ENCODE measurements at places on chromosomes 5 and 9.

- DNase-seq: no peak
Measured at GRCh38 chr9:116471093-116471906, 215.8 kb upstream of the TRIM32 start.

GRCh38 chr5:21071986-21072385, 1084.0 kb upstream of the CDH18 start:
- DNase-seq: no peak

GRCh38 chr5:61768692-61769281, 436.7 kb downstream of the ZSWIM6 start:
- no peak for DNase-seq

- no peak for DNase-seq
Measured at GRCh38 chr5:36135988-36136387, 15.7 kb downstream of the LMBRD2 start.

DNA sequence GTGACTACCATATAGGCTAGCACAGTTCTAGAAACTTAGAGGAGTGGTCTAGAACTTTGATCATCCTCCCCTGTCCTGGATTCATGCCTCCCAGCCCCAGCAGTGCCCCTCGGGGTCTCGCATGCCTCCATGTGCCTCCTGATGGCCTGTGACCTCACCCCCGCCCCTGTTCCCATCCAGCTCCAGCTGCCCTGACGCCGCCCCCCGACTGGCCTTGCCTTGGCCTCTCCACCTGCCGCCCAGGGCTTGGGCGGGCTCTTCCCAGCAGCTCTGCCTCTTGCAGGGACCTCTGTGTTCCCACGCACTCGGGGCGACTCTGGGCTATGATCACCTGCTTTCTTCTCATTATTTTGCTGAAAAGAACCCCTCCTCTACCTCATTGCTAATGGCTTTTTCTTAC, 115.4 kb upstream of the PHYKPL start:
- no peak for DNase-seq

- DNase-seq: no peak
Measured at GRCh38 chr9:113158446-113158845, 7.6 kb downstream of the SLC31A2 start.

DNA sequence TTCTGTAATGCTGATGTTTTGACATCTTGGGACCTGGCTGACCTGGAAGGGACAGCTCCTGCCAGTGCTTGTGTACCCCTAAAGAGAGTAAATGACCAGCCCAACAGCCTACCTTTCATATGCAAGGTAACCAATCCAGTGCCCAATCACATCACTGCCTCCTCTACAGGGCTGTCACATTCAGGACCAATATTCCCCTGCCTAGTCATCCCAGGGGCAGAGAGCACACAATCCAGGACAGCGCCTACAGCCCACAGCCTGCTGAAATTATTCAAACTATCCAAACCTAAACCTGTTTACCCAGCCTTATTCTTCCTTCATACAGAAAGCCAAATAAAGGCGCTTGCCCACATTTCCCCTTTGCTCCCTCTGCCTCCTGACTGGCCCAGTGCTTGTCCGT, 284.1 kb downstream of the CTNND2 start:
- no peak for DNase-seq

DNA sequence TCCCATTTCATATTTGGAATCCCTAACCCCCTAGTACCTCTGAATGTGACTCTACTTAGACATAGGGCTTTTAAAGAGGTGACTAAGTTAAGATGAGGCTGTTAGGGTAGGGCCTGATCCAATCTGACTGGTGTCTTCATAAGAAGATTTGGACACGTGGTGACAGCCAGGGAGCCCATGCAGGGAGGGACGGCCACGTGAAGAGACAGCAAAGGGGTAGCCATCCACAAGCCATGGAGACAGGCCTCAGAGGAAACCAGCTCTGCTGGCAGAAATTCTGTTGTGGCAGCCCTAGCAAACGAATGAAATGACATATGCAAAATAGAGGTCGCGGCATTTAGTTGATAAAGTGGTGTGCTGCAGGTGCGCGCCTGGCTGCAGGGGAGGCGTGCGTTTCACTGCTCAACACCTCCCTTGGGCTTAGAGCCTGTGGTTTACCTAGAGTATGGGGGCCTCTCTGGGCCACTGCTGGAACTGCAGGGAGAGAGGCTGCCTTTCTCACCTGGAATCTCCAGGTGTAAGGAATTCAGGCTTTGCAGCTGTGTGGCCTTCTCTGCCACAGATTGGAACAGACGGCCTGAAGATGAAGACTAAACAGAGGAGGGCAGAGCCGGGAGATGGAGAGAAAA, 7.1 kb upstream of the AFAP1L1 start:
- DNase-seq: peak; percentile 42

- DNase-seq: no peak
Measured at GRCh38 chr5:144040615-144041305, 129.7 kb downstream of the YIPF5 start.

DNA sequence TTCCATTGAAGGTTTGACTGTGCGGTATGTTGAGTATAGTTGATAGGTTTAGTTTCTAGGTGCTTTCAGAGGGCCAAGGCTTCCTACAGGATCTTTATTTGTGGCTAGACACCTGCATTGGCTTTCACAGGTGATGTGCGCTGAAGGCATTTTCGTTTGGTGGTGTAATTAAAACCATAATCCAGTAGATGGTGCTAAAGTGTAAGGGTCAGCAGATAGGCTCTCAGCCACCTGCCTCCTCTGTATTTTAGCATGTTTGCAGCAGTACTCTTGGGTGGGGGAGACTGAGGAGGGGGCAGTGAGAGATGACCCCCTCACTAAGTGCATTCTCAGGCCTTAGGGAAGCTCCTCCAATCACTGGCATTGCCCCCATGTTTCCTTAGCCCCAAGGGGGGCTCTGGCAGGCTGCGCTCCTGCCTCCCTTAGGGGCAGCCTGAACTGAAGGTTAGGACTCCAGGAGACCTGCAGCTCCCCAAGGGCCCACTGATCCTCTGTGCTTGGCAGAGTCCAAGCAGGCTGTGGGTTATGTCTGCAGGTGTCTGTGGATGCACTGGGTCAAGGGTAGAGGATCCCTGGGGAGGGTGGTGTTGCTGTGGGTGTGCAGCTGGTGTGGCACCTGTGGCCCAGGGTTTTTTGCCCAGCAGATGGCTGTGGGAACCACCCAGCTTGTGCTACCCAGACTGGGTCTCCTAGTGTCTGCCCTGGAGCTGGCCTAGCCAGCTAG, 23.4 kb downstream of the CDK20 start:
- DNase-seq: peak; percentile 28

DNA sequence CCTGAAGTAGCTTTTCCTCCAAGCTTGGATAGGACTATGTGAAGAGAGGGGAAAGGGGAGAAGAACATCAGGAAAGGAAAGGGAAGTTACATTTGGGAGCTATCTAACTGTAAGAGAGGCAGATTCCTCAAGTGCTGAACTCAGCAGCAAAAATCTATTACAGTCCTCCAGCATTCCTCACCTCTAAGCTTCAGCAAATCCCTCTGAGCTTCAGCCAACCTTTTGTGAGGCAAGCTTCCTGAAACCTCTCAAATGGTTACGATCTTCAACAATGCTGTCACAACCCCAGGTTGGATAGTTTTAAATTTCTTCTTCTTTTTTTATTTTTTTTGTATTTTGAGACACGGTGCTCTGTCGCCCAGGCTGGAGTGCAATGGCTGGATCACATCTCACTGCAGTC, 2.5 kb upstream of the RNF38 start:
- DNase-seq: no peak

DNA sequence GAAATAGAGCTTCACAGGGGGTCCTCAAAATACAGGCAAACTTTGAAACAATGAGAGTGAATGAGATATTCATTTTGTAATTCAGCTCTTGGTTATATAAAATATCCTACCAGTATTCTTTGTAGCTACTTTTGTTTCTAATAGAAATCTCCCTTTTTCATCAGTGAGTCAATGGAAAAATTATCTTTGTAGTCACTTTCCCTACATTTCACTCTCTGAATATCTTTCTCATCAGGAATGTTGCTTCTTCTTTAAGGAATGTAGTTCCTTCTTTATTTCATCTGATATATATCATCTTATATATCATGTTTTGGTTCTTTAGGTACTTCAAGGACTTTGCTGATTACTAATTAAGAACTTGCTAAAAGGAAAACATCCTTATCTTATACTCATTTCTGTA, 280.3 kb upstream of the NUDT12 start:
- no peak for DNase-seq

GRCh38 chr5:14765587-14765986, 101.1 kb downstream of the OTULIN start:
- DNase-seq: no peak

DNA sequence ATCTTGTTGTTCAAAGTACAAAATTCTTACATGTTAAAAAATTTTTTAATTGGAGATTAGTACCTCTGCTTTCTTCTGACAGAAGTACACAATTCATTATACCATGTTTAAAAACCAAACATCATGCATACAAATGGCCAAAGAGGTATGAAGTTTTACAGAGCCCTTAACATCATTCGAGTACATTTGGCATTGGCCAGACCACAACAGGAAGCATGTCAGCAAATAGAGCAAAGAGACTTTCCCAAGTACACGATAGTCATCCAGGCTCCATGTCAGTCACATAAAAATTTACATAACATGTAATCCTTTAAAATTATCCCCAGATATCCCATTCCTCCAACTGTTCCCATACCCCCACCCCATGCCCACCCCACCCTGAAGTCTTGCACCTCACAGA, 22.5 kb downstream of the HMGCS1 start:
- DNase-seq: no peak

DNA sequence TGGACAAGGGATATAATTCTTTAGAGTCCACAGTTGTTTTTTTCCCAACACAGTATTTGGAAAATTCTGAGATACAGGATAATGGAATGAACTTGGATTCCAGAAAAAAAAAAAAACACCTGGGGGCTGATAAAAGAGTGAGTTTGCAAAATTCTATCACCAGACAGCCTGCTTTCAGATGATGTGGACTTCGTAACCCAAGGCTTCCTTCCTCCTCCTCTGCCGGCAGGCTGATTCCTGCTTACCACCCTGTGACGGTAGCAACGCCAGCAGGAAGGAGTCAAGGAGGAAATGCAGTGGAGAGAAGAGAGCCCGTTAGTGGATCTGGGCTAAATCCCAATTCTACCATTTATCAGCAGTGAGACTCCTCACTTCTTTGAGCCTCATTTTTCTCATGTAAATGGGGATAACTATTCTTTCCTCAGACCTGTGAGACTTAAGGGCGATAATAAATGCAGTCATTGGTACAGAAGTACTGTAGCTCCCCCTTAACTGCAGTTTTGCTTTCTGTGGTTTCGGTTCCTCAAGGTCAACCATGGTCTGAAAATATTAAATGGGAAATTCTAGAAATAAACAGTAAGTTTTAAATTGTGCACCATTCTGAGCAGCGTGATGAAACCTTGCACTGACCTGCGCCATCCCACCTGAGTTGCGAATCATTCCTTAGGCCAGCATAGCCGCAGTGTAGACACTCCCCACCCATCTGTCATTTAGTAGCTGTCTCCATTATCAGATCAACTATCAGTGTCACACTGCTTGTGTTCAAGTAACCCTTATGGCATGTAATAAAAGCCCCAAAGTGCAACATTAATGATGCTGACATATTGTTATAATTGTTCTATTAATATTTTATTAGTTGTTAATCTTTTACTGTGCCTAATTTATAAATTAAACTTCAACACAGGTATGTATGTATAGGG, 71.4 kb downstream of the DCP2 start:
- no peak for DNase-seq

- DNase-seq: no peak
Measured at GRCh38 chr5:16418471-16418922, 47.1 kb downstream of the ZNF622 start.

DNA sequence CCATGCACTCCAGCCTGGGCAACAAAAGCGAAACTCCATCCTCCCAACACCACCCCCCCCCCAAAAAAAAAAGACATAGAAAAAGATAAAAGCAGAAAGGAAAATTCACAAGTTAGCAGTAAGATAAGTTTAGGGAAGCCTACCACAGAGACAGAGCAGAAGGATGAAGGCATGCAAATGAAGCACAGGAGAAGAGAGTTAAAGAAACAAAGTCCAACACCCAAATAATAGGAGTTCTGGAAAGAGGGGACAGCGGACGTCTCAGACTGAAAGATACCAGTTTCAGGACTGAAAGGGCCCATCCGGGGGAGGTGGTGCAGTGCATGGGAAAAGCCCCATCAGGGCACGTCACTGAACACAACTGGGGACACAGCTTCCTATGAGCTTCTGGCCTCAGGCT, 54.3 kb downstream of the OTULIN start:
- no peak for DNase-seq

GRCh38 chr5:37846786-37847310, 7.0 kb upstream of the GDNF start:
- DNase-seq: no peak

- no peak for DNase-seq
Measured at GRCh38 chr5:92841604-92842155, 739.3 kb downstream of the NR2F1-AS1 start.

DNA sequence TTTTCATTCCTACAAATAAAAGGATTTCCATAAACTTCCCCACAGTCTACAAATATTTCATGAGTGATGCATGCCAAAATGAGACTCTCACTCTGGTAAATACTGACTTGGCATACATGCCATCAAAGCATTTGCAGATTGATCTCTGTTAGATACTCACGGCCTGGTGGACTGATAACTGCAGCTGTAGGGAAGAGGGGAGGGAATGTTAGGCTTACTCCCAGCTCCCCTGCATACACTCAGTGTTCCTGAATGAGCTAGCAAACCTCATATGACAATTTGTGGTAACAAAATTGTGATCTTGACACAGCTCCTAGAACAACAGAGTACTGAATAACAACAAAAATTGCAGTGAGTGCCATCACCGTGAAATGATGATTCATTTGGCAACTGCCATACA, 435.3 kb downstream of the NR2F1-AS1 start:
- no peak for DNase-seq

DNA sequence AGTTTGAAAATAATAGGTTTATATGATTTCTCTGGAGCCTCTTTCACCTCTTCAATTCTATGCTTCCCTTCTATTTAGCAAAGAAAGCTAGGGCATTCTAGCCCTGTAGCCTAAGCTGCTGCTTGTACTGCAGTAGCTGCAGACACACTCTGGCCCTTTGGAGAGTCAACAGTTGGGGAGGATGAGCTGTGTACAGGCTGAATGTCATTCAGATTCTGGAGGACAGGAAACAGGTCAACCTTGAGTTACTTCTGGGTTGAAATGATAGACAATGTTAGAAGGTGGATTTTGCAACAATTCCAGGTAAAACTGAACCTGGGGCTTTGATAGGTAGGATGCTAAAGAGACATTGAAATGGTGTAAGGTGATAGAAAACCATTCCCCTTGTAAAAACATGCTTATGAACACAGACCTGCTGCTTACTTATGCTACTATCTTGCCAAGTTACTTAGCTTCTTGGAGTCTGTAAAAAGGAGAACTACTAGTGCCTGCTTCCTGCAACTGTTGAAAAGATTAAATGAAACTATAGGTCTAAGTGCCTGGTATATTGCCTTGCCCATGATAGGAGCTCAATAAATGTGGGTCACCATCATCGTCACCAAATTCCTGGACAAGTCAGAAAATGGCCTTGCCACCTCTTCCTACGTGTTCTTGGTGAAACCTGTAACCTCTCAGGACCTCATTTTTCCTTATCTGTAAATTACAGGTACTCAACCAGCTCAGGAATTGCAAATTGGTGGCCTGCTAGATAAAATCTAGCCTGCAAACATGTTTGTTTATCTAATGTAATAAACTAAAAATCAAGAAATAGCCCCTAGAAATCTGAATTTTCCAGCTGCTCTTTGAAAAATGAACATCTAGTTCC, 83.7 kb downstream of the GALNT10 start:
- DNase-seq: no peak

Measured in CD4-positive, alpha-beta T cell treated with Interleukin-4 for 1 hour (primary cell).